GM03348 (cell line): ENCODE measurements at places on chromosomes 5 and 9.

GRCh38 chr5:179834120-179834519 is 13.4 kb downstream of the SQSTM1 start:
- DNase-seq: no peak

DNA sequence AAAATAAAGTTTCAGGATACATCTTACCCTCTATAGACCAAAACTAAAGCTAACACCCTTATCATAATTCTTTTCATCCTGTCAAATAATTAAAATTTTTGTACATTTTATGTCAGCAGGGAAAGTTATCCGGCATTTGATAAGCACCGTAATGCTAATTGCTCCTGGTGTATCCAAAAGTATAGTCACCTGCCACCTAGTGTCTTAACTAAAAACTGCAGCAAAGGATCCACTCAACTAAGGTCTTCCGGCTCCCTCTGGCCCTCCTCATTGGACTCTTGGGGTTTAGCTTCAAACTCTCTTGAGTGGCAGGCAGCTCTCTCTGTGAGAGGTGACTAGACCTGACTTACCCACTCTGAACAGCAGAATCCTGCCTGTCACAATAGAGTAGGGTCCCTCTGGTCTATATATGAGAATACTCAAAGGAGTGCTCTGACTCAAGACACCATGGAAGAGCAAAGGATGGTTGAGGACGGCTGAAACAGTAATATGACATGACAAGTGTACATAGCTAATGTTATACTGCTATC is 60.4 kb upstream of the CAST start:
- peak; percentile 74 for DNase-seq

DNA sequence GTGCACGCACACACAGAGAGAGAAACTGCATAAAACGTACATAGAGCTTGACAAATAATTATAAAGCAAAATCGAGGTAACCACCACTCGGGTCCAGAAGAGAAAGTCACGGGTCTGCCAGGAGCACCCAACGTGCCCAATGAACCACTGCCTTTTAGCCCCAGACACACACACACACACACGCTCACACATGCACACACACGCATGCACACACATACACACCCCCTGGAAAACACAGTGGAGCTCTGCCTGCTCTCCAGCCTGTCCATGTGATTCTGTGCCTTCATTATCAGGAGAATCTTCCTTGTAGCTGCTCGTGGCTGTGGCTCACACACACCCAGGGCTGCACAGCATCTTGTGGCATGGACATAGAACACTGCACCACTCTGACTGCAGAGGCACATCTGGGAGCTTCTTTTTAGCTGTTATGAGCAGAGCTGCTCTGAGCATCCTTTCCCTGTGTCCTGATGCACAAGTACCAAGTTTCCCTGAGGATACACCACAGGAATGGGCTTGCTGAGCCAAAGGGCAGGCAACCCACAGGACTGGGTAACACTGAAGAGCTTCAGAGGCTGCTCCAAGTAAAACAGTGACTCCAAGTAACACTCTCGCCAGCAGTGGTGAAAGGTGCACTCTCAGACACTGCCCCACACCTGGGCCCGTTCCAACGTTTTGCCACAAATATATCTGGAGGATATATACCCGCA is 58.9 kb downstream of the CAMSAP1 start:
- no peak for DNase-seq

GRCh38 chr5:163079618-163080017 is 357.8 kb upstream of the CCNG1 start:
- no peak for DNase-seq

DNA sequence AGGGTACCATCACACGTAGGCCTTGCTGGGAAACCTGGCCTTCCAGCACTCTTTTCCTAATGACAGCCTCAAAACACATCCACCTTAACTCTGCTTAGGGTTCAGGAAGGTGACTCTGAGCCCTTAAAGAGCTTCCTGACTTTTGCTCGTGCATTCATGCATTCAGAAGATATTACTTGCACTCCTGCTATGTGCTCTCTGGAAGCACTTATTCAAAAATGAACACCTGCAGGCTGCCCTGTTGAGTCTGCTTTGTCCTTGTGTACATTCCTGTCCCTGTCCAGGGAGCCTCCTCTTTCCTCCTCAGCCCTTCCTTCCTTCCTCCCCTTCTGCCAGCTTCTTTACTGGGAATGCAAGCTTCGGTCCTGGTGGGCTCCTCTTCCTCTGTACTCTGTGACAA is 61.5 kb downstream of the SPRY4 start:
- no peak for DNase-seq

DNA sequence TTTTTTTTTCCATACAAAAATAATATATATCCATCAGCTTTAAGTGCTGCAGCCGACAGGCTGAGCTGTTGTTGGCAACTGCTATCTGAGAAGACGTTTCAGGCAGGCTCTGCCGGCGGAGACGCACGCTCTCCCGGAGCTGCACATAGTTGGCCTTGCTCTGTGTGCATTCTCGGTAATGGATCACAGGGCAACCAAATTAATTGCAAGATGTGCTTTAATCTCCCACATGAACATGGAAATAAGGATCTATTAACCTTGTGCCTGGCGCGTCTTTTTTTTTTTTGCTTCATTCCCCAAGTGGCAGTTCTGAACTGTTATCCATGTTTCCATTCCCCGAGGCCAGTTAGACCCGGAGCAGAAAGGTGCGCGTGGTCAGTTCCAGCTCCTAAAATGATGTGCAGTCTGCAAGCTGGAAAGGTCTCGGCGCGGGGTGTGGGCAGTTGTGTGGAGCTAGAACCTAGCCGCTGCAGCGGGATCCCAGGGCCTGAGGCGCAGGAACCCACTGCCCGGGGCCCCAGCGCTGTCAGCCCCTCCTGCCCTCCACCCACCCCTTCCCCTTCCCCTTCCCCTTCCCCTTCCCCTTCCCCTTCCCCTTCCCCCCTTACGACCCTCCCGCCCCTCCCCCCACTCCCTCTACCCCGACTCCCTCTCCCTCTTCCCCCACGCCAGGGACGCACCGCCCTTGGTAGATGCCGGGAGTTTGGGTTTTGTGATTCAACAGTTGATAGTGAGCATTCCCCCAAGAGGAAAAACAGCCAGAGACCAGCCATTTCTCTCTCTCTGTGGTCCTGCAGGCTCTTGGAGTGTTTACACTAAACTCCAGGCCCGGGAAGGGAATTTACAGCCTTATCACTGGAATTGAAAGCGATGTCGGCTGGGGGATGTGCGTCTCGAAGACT is 137.8 kb downstream of the CEP120 start:
- DNase-seq: peak; percentile 27

DNA sequence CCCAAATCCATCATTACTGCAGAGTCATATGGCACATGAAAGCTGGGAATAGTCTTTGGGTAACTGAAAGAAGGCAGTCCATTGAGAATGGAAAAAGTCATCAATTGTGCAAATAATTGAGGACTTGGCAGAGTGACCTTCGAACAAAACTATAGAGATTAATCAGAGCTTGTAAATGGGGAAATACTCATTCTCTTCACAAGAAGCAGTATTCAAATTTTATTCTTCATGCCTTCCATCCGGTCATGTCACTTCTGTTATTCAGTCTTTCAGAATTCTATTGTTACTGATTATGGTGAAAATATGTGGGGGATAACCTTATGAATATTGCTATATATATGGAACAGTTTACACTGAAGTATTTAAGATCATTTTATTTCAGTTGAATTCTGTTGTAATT is 8.1 kb downstream of the RGMB start:
- no peak for DNase-seq

DNA sequence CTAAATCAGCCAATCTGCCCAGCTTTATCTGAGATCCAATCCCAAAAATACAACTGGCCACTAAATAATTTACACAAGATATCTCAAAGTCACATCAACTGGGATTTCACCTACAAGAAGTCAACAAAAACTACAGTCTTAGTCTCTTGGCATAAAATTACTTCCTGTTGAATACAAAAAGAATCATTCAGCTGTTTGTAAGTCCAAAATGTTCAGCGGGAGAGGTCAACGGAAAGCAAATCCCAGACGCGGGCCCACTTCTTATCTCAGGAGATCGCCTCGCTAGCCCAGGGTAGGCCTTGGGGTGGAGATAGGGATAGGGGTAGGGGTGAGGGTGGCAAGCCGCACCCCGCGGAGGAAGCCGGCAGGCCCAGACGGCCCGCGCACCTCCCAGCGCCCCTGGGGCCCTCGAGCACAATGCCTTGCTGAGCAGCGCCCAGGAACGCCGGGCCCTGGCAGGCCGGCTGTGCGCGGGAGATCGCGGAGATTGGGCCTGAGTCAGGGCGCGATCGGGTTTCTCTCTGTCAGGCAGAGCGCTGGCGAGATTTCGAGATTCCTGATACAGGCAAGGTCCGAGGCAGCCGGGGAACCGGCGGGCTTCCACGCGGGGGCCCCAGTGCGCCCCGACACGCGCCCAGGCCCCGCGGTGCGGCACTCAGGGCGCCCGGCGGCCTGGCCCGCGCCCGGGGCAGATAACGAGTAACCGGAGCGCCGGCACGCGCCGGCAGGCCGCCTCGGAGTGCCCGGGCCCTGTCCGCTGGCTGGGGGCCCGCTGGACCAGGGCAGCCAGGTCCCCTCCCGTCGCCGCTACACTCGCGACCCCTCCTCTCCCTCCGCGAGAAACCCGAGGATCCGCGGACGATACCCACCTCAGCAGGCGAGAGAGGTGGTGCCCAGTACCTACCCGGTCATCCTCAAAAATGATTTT is 601 bp downstream of the HINT1 start:
- peak; percentile 83 for DNase-seq

GRCh38 chr9:98472216-98472615 is 216.8 kb upstream of the TBC1D2 start:
- DNase-seq: no peak

- no peak for DNase-seq
Observed at GRCh38 chr9:127912296-127912695, 4.5 kb downstream of the ST6GALNAC4 start.

DNA sequence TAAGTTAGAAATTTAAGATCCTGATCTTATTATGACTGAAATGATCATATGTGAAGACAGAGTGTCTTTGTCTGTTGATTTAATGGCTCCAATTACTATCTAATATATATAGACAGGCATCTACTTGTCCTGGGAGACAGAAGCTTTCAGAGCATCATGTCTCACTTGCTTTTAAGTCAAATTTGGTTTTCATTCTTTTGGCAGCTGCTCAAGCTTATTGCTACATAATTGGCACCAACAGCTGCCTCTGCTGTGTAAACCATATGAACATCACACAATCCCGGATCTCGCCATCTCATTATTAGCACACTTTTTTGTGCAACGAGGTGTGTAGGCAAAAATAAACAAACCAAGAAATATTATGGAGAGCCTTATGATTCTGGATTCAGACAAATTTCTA is 1717.9 kb downstream of the EFNA5 start:
- DNase-seq: no peak

DNA sequence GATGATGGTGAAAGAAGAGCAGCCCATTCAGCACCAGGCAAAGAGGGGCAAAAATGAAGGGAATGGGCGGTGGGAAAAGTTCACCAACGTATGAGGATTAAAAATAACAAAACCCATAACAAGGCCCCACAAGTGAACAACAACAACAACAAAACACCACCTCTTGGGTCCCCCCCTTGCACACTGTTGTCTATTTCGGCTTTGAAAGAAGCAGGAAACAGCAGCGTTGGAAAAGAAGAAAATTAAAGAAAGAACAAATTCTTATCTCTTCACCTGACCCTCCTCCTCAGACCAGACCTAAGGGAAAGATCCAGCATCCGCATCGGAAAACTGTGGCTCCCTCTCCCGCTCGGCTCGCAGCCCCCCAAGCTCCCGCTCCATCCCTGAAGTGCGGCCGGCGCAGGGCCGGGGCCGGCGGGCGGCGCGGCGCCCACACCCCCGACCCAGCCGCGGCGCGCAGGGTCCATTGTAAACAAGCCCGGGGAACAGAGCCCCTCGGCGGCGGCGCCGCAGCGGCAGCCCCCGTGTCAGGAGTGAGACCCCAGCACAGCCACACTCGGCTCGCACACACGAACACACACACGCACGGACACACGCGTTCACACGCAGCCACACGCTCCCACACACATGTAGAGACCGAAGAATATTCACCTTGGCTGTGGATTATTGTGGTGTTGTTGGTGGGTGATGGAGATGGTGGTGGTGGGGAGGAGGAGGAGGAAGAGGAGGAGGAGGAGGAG is 535 bp downstream of the RFX3 start:
- DNase-seq: peak; percentile 42

DNA sequence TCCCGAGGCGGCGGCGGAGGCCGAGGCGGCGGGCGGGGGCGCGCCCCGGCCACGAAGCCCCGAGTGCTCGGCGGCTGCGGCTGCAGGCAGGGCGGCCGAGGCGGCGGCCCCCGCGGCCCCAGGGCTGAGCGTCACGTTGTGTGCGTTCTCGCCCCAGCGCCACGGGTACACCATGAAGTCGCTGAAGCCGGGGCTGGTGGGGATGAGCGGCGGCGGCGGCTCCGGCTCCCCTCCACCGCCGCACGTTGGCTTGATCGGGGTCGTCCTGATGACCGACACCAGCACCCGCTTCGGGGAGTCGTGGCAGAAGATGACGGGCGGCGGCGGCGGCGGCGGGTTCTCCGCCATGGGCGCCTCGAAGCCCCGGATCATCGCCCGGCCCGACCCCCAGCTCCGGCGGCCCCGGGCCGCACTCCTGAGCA is 498 bp downstream of the ZNF367 start:
- no peak for DNase-seq

GRCh38 chr5:87339986-87340385 is 72.3 kb downstream of the RASA1 start:
- no peak for DNase-seq

DNA sequence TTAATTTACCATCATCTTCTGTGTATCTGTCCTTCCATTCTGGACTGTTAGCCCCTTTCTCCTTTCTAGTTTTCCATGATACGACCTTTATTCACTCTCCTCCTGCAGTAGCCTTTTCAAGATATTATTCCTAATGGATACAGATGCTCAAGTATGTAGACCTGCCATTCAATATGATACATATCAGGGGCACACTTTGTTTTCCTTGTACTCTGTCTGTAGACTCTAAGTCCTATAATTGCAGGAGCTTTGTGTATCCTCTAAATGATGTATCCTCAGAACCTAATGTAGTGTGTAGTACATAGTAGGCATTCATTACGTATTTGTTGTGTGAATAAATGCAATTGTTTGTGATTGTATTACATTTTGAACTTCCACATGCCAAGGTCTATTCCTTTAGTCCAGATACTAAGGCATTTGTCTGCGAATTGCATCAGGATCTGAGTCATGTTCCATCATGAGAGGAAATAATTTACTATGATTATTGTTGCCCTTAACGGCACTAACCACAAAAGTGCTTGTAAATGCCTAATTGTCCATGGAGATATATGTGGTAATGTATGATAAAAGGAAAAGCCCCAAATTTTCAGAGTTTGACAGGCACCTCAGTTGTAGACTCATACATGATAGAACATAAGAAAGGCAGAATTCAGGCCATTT is 57.1 kb upstream of the IZUMO3 start:
- DNase-seq: no peak

DNA sequence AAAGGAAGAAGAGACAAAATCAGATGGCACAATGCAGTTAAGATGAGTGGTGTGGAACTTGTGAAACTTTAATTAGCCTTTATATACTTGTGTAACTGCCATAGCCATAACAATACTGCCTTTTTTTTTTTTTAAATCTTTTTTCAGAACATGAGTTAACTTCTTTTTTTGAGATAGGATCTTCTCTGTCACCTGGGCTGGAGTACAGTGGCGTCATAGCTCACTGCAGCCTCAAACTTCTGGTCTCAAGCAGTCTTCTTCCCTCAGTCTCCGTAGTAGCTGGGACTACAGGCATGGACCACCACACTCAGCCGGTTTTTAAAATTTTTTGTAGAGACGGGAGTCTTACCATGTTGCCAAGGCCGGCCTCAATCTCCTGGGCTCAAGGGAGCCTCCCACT is 37.2 kb downstream of the GPBP1 start:
- no peak for DNase-seq
